Stomach (tissue), 19 donors: ENCODE measurements at places on chromosomes 2 and 18.

- peaks cover 78% of the 10 kb centered on the region for H3K36me3 ChIP-seq
- no peaks in the 10 kb centered on the region for H3K27me3 ChIP-seq
- no peak overlapping the region for H3K27ac ChIP-seq
- no peak overlapping the region for H3K4me3 ChIP-seq
- no peaks in the 10 kb centered on the region for H3K4me1 ChIP-seq
Observed at GRCh38 chr2:98538280-98539041, 69.9 kb downstream of the COA5 start.

DNA sequence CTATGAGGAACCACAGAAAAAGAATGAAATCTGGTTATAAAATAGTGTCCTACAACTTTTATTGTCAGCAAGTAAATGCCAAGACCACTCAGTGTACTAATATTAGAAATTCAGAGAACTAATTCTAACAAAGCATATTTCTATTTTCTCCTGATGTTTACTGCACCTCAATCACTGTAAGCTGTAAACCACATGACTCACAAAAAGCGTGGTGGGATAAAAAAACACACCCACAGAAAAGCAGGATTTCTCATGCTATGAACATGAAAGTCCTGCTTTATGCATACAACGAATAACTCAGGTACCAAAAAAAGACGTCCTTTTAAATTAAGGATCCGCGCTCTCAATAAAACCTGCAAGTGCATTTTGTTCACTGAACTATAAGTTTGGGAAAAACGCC is 797 bp downstream of the TXNL4A start:
- peak overlapping the region; percentile 80 for H3K4me3 ChIP-seq
- peaks cover 18% of the 10 kb centered on the region for H3K4me1 ChIP-seq
- H3K27ac ChIP-seq = peak overlapping the region; percentile 98
- no peak for DNase-seq

DNA sequence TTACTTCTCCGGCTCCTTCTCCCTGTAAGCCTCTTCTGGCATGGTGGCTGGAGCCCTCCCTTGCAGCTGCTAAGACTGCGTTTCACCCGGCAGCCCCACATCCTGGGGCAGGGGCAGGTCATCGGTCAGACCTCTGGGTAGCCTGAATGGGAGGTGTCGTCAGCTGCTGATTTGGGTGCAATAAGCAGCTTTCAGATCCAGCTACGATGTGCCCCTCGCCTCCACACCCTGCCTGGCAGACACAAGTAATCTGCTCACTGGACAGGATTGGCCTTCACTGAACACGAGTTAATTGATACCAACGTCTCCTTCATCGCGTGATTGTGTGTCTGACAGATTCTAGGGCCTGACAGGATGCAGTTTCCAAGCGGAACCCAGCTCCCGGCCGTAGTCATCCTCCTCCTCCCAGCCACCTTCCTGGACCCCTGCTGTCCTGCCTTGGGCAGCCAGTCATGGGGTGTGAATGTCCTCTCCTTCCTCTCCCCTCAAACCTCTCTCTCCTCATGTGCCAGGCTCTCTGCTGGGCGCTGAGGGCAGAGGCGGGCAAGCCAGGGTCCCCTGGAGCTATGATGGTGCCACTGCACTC is 18.9 kb upstream of the PDIA6 start:
- H3K27me3 ChIP-seq = no peaks in the 10 kb centered on the region
- peaks cover 26% of the 10 kb centered on the region for H3K4me1 ChIP-seq
- no peak overlapping the region for H3K27ac ChIP-seq
- no peak overlapping the region for H3K4me3 ChIP-seq
- no peak for DNase-seq
- no peaks in the 10 kb centered on the region for H3K36me3 ChIP-seq

DNA sequence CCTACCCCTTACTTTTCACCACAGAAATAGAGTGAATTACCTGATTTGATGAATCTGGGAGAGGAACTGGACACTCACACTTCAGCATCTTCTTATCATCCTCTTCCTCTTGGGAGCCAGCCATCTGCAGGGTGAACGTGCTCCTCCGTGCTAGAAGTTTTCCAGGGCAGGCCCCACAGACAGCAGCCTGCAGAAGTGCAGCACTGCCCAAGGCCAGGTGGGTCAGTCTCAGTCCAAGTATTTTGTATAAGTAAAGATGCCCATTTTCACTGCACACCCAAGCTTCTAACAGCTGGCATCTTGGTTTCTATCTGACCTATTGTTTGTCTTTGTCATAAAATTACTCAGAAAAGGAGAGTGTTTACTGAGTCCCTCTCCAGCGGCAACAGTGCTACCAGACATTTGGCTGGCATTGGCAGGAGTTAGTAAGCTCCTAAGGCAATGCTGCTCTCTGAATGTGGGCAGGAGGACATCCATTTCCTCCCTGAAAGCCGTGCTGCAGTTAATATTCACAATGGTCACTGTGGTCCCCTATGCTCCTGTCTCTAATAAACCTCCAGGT is 222.6 kb upstream of the CTAGE1 start:
- H3K36me3 ChIP-seq = no peaks in the 10 kb centered on the region
- H3K27me3 ChIP-seq = no peaks in the 10 kb centered on the region
- no peak for DNase-seq
- no peak overlapping the region for H3K4me3 ChIP-seq
- H3K4me1 ChIP-seq = no peaks in the 10 kb centered on the region

- H3K36me3 ChIP-seq = no peaks in the 10 kb centered on the region
- DNase-seq = no peak
- no peak overlapping the region for H3K27ac ChIP-seq
- H3K4me1 ChIP-seq = no peaks in the 10 kb centered on the region
Observed at GRCh38 chr2:43610361-43610760, 14.5 kb upstream of the THADA start.

DNA sequence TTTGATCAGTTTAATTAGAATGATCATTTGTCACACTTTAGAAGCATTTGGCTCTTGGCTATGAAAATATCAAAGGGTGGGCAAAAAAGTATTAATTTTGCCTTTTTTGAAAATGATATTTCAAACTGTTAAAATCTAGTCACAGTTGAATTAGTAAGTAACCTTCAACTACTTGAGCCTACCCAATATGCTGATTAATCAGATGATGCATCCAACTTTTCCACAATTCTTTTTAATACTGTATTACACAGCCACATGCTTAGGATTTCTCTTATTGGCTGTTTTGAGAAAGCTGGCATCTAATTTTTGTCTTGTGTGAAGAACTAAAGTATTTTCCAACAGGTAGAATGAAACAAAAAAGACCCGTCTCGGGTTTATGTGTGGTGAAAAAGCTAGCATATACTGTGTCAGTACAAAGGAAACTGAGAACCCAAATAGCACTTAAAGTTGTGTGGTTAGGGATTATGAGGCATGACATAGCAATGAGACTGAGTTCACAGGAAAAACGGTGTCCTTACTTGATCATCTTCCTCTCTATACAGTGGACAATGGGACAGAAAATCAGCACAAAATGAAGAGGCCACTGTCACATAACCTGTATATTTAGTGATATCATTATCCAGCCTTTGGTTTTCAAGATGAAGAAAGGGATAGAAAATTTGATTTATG is 11.7 kb downstream of the OSBPL6 start:
- DNase-seq = no peak
- H3K4me1 ChIP-seq = peaks cover 5% of the 10 kb centered on the region
- H3K36me3 ChIP-seq = no peaks in the 10 kb centered on the region
- H3K4me3 ChIP-seq = no peak overlapping the region
- no peaks in the 10 kb centered on the region for H3K27me3 ChIP-seq
- no peak overlapping the region for H3K27ac ChIP-seq

DNA sequence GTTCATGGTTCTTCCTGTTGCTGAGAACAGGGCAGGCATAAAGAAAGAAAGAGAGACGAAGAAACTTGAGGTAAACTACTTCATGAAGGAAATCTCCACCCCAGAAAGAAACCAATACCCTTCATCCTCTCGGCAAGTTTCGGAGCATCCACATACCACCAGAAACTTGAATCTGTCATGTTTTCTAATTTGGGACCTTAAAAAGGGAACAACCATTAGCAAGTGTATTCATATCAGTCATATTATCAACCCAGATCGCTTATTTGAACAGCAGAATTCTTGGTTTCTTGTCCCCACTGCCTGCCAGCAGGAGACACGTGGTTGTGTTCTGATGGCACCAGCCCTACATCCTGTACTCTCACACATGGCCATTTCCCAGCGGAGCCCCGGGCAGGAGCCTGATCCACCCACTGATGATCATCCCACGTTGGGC is 53.2 kb upstream of the FZD7 start:
- no peak overlapping the region for H3K4me3 ChIP-seq
- H3K27me3 ChIP-seq = no peaks in the 10 kb centered on the region
- no peak for DNase-seq
- H3K36me3 ChIP-seq = no peaks in the 10 kb centered on the region
